Retina (tissue), 1 donor: ENCODE measurements at places on chromosomes 3 and 15.

DNA sequence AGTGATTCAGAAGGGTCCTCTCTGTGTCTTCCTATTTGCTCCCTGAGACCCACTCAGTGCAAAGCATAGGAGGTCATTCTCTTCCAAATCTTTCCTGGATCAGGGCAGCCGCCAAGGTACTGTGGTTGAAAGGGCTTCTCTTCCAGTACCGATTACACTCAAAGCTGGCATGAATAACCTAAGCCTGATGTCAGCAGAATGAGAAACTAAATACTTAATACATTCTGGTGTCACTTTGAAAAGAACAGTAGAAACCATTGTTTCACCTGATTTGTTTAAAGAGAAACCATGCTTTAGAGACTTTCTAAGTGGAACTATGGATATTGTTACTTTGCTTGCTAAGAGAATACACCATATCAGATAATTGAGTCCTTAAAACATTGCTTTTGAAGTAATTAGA is 50.2 kb downstream of the PDHB start:
- DNase-seq: no peak

DNA sequence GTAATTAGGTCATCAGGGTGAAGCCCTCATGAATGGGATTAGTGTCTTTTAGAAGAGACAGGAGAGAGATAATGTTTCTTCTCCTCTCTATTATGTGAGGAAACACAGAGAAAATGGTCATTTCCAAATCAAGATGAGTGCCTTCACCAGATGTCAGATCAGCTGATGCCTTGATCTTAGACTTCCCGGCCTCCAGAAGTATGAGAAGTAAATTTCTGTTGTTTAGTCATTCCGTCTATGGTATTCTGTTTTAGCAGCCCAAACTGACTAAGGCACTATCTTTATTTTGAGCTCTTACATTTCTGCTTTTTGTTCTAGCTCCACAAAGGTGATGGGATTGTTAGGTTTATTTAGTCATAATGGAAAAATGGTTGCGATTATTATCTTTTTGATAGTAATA is 273.2 kb upstream of the GADL1 start:
- DNase-seq: no peak

DNA sequence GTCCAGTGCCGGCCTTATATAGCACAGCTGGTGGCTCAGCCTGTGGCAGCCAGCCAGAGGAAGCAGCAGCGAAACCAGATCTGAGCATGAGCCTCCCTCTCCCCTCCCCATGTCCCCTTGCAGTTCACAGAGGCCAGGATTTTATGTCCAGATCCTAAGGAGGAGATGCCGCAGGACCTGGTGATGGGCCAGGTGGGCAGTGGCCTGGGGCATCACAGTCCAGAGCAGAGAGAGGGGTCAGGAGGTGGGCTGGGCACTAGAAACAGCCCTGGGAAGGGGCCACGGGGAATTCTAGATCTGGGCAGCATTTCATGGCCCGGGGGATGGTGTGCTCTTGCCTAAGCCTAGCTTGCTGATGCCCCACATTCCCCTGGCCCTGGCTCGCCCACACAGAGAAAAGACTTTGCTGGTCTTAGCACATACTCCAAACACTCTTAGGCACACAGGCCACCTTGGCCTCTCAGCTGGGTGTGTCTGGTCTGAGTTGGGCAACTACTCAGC is 259 bp upstream of the CILP start:
- DNase-seq: no peak

DNA sequence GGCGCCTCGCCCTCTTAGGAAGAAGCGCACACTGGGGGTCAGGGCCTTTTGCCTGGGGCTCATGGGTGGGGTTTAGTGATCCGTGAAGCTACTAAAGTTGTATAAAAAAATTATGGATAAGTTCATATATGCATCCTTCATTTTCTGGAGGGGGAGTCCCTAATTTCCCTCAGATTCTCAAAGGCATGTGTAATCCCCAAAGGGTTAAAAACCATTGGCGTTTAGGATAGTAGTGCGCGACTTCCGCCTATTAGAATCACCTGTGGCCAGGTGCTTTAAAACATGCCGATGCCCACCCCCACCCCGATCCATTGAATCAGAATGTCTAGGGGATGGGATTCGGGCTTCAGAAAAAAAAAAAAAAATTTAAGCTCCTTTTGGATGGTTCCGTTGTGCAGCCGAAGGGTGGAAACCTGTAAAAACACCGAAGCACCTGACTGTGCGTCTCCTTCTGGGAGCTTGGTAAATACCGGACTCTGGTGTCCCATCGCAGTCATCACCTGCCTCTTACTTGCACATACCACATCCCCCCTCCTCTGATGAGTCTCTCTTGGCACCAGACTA is 570 bp downstream of the APH1B start:
- peak; percentile 32 for DNase-seq

DNA sequence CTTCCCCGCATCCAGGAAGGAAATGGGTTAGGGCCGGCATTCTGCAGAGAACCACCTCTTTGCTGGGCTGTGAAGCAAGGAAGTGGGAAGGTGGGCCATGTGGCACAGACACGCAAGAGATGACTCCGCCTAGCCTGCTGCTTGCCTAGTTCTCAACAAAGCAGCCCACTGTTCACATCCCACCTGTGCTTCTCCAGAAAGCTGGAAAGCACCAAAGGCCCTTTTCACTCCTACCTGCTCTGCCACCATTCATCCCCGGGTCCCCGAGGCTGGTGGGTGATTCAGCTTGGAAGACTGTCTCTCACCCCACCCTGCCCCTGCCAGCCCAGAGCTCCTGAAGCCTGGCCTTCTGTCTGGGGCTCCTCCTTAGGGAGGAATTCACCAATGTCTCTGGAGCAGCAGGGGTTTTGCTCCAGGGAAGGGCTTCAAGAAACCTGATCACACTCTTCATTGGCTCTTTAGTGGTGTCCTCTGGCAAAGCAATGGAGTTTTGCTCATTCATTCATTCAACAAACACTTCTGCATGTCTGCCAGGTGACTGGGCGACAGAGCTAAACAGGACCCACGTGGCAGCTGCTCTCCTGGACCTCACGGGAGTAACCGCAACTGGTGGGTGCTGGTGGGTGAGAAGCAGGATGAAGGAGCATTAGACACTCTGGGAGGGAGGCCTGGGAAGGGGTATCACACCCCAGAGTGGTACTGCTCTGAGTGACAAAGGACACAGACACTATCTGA is 145.4 kb upstream of the TLE3 start:
- no peak for DNase-seq

DNA sequence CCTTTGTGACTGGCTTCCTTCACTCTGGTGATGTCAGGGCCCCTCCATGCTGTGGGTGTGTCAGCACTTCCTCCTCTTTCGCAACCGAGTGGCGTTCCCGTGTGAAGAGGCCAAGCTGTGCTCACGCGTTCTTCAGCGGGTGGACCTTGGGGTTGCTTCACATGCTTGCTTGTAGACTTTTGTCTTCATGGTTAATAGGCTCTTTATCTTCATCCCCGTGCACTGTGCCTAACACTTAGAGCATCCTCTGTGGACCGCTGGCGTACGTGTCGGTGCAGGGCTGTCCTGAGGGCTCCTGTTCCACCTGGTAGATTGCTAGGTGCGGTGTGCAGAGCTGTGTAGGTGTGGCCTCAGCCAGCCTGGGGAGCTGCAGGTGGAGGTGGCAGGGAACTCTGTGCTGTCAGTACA is 182.3 kb downstream of the OR4M2 start:
- DNase-seq: no peak

GRCh38 chr3:71785532-71786216 is 726 bp upstream of the PROK2 start:
- DNase-seq: peak; percentile 63

GRCh38 chr3:124142389-124142970 is 150.6 kb upstream of the ROPN1 start:
- no peak for DNase-seq

DNA sequence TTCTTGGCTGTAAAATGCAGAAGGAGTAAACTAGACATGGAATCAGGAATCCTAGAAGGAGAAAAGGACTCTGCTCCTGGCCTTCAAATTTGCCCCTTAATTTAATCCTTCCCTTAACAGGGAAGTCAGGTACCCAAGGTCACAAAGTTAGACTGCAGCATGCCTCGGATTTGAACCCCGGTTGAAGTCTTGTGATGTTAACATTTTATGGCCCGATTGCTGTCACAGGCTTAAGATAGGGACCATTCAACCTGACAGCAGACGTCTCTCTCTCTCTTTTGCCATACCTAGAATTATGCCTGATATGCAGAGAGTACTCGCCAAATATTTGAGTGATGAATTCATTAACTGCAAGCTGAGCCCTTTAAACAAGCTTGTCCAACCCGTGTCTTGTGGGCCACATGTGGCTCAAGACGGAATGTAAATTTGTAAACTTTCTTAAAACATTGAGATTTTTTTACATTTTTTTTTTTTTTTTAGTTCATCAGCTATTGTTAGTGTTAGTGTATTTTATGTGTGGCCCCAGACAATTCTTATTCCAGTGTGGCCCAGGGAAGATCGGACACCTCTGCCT is 217.2 kb downstream of the THSD4 start:
- DNase-seq: no peak
